ENCODE measurements at places on chromosomes 3 and 15.
A peak's percentile ranks its signal among the peaks of the same experiment; 100 is the strongest.

DNA sequence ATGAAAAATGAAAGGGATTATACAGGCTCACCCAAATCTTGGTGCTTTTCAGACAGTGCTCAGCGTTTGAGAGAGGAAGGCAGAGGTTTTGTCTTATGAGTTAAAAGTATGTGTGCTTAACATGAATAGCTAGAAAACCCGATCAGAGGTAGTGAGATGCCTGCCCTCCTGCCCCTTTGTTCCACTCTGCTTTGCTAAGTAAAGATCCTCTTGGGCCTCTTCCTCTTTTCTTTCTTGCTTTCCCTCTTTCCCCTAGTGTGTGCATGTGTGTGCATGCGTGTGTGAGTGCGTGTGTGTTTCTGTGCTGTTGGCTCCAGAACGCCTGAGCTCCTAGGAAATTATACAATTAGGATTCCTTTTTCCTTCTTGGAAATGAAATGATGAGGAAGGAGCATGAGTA is 261.3 kb upstream of the NR2E3 start:
- DNase-seq, result no peak

GRCh38 chr3:15572138-15572537 is 29.2 kb downstream of the HACL1 start:
- no peak for DNase-seq

- no peak for DNase-seq
Measured at GRCh38 chr3:187518616-187519015, 150.4 kb downstream of the RTP4 start.

DNA sequence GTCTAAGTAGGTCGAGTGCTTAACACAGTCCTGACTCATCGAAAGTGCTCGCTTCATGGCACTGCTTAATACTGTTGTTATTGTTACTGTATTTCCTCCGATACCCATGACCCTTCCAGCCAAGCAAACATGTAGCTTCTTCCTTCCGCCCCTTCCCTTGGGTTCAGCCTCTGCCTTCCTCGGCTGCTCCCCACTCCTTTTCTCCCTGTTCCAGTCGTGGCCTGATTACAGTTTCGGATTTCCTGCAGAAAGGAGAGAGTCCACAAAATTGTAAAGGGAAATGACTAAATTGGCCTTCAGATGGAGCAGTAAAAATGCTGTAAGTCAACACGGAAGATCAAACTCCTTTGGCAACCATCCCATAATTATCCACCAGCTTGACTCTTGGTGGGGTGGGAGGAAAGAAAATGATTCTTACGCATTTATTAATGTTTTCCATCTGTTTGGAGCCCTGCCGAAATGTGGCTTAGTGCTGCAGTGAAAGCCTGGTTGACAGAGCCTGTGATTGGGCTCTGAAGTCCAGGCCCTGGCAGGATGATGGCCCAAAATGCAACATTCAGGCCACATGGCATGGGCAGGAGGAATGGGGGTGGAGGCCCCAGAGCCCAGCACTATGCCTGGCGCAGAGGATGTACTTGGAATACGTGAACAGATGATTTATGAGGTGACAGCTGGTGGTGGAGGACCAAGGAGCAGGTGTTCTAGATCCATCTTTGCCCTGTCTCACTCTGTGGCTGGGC is 37.6 kb downstream of the FAM3D start:
- DNase-seq, result peak; percentile 87

DNA sequence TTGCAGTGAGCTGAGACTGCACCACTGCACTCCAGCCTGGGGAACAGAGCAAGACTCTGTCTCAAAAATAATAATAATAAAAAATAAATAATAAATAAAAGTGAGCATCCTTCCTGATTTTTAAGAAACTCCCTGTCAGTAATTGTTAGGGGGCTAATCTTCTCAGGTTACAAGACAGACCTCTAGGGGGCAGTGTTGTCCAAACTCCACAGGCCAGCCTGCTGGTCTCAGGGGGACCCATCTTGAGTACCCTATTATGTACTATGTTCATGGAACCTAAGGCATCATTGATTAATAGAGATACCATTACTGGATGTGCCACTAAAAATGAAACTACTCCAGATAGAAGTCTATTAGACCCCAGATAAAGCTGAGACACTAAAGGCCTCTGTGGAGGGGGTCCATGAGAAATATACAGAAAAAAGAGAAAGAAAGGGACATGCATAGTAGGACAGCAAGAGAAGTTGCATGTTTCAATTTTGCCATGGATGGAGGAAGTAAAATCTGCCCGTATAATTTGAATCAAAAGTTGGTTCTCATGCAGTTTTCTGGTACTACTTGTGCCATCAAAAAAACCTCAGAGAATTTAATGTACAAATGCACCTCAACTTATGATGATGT is 85.5 kb upstream of the CDV3 start:
- peak; percentile 55 for DNase-seq

- peak; percentile 64 for DNase-seq
Measured at GRCh38 chr3:113096188-113096892, 105.6 kb downstream of the GTPBP8 start.

- peak; percentile 89 for DNase-seq
Measured at GRCh38 chr3:168071591-168072322, 24.0 kb downstream of the GOLIM4 start.

DNA sequence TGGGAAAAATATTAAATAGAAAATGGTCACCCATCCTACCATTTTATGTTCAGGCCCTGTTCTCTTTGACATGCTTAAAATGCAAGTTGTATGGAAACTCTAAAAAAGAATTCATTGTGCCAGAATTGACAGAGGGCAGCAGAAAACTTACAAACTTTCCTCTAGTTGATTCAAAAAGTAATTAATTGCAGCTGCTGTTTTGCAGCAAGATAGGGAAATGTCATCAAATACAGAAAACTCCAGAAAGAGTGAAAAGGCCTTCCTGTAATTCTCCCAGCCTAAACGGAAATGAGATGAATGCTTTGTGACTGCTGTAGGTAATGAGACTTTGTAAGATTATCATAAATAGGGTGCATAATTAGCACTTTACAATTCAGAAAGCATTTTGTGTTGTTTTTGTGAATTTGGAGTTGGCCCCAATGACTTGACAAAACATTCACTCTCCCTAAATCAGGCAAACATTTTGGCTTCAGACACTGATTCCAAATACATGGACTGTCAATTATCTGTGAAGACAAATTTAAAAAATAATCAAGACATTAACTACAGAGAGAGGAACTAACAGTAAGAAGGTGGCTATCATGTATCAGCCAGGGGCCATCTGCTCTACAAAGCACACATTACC is 861.8 kb downstream of the SQOR start:
- DNase-seq, result no peak
